ENCODE measurements at places on chromosomes 7 and 10.

- no peak for DNase-seq
Measured at GRCh38 chr7:16123117-16123770, 298.1 kb downstream of the CRPPA start.

DNA sequence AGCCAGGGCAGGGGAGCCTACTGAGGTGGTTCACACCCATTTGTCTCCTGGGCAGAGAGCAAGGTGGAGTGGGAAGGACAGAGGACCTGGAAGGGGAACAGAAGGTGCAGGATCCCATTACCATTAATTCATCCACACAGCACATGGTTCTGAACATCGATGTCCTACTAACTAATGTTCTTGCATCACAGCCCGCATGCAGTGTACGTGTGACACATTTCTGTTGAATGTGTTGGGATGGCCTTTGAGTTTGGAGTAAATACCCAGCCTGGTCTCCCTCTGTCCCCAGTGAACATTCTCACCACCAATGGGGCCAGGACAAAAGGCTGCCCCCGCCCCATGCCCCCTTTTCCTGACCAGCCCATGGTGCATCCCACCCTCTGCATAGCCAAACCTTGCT is 46.3 kb downstream of the FAM241B start:
- no peak for DNase-seq

DNA sequence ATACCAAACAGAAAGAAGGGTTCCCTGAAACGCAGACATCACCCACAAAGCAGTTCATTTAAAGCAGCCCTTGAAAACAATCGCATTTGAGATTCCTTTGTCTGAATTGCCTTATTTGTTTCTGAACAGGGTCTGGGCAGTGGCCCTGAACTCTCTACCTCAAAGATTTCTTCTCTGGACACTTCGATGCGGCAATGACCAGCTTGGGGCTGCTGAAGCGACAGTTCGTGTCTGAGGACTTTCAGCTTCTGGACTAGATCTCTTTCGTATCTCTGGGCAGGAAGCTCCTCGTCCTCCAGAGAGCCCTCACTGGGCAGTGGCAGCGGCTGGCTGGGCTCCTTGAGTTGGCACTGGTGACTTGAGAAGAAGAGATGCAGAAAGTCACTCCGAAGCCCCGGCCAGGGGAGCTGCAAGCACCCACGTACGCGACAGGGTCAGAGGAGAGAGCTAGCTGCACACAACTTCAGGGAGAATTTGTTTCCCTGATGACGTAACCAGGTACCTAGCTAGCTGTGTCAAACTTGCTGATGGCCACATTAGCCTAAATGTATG is 96.3 kb downstream of the SMURF1 start:
- no peak for DNase-seq

GRCh38 chr10:6813306-6813705 is 233.2 kb upstream of the PRKCQ start:
- DNase-seq = no peak

All from stimulated activated CD8-positive, alpha-beta memory T cell treated with anti-CD3 and anti-CD28 coated beads, Interleukin-7, amount 100 ng/mL, for 4 hours (primary cell).